Activated CD4-positive, CD25-positive, alpha-beta regulatory T cell (primary cell): ENCODE measurements at places on chromosomes 4 and X.

DNA sequence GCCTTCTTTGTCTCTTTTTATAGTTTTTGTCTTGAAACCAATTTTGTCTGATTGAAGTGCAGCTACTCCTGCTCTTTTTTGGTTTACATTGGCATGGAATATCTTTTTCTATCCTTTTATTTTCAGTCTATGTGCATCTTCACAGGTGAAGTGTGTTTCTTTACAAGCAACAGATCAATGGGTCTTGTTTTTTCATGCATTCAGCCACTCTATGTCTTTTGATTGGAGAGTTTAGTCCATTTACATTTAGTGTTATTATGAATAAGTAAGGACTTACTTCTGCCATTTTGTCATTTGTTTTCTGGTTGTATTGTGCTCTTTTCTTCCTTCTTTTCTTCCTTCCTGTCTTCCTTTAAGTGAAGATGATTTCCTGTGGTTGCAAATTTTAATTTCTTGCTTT, 224.4 kb downstream of the SLC39A8 start:
- no peak for DNase-seq

GRCh38 chr4:14967982-14968381, 34.3 kb upstream of the CPEB2 start:
- DNase-seq: no peak

DNA sequence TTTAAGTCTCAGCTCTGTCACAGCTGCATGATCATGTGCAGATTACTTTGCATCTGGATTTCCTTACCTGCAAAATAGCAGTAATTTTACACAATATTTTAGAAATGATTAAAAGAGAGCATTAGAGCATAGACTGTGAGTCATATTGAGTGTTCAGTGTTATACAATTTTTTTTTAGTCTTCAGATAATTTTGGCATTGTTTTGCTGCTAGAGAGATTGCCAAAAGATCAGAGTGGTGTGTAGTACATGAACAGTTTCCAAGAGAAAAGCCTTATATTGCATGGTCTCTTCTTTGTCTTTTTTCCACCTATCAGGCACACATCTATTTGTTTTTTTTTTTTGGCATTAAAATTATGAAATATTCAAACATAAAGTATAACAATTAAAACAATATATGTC, 209.6 kb upstream of the TLL1 start:
- no peak for DNase-seq

DNA sequence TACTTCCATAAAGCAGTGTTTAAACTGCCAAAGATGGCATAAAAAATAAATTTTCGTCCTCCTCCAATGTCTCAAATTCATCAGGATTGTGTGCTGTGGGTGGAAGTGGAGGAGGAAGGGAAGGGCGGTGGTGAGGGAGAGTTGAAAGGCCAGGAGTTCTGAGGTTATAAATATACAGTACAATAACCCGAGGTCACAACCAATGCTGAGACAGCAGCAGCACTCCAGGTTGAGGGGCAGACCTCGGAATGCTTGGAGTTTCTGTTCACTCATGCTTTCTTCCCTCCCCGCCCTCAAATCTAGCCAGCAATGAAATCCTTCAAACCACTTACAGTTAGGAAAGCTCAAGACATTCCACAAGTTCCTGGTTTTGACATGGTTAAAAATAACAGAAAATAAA, 134.0 kb upstream of the SMAD1 start:
- no peak for DNase-seq

DNA sequence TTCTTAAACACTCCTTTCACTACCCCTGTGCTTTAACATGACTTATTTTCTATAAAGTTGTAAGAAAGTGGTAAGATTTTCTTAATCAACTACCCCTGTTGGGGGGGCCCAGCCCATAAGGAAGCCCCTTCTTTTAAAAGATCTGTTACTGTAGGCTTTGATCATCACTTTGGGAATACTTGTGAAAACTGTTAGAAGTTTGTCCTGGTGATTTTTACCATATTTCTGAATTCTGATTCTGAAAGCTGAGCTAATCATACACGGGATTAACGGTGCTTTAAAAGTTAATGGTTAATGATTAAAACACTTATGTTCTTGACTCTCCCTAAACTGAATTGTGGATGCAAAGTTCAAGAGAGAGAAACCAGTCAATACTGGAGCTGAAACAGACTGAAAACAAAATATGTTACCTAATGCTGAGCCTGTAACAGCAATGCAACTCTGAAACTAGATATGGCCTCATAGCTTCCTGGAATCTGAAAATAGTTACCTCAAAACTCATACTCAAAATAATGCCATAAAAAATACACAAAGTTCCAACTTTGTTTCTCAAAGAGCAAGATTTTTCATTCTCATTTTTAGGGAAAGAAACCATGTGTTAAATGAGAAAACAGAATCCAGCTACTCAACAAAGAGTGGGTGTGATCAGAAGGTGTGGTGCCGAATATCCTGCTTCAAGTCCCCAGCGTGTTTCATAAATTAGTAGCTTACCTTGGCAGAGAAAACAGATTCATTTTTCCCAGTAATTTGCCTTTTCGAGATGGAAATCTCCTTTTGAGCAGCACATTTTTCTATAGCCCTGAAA, 31.6 kb downstream of the ADH7 start:
- DNase-seq: no peak

GRCh38 chr4:146439999-146440398, 81.7 kb downstream of the SLC10A7 start:
- DNase-seq: no peak

- no peak for DNase-seq
Measured at GRCh38 chrX:17632942-17633341, 104.4 kb upstream of the SCML1 start.

DNA sequence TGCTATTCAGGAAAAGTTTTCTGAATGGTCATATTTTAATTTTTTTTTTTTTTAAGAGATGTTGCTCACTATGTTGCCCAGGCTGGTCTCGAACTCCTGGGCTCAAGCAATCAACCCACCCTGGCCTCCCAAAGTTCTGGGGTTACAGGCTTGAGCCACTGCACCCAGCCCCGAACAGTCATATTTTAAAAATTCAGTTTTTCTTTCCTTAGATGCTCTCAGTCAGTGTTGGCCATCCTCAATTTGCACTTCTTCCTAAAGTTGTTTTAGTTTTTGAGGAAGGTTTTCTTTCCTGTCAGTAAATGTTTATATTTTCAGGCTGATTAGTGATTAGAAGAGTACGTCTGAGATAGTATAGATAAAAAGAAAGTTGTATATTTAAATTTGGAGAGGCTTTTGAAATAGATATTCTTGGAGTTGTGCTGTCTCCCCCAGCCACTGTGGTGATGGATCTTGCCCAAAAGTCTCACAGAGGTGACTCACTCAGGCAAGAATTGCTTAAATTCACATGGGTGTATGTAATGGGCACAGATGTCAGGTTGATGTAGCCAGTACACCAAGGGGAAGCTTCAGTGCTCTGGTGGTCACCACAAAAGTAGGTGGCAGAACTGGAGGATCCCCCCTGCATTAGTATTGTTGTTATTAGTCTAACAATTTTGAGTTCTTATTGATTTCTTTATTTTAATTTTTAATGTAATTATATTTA, 72.2 kb upstream of the ELOVL6 start:
- no peak for DNase-seq

GRCh38 chr4:114383721-114384120, 214.9 kb upstream of the UGT8 start:
- DNase-seq: no peak

GRCh38 chr4:38788317-38788716, 5.5 kb upstream of the TLR10 start:
- no peak for DNase-seq

DNA sequence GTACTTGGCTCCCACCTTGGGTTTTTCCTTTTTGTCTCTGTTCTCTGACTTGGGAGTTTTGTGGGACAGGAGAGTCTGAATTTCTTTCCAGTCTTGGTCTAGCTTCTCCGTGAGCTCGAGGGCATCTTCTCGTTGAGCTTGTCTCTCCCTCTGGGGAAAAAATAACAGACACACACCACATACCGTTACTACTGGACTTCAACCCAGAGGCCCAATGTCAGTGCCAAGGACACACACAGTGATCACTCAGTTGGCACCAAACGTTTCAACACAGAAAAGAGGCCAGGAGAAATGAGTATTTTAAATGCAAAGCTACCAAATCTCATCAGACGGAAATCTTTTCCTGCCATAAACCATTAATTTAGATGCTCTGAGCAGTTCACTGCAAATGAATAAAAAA, 9.7 kb downstream of the NOP14 start:
- DNase-seq: no peak

GRCh38 chr4:171035909-171036308, 777.3 kb upstream of the GALNTL6 start:
- no peak for DNase-seq

GRCh38 chrX:21905313-21905712, 35.2 kb upstream of the SMS start:
- DNase-seq: no peak

GRCh38 chr4:72864898-72865297, 204.6 kb downstream of the COX18 start:
- DNase-seq: no peak

DNA sequence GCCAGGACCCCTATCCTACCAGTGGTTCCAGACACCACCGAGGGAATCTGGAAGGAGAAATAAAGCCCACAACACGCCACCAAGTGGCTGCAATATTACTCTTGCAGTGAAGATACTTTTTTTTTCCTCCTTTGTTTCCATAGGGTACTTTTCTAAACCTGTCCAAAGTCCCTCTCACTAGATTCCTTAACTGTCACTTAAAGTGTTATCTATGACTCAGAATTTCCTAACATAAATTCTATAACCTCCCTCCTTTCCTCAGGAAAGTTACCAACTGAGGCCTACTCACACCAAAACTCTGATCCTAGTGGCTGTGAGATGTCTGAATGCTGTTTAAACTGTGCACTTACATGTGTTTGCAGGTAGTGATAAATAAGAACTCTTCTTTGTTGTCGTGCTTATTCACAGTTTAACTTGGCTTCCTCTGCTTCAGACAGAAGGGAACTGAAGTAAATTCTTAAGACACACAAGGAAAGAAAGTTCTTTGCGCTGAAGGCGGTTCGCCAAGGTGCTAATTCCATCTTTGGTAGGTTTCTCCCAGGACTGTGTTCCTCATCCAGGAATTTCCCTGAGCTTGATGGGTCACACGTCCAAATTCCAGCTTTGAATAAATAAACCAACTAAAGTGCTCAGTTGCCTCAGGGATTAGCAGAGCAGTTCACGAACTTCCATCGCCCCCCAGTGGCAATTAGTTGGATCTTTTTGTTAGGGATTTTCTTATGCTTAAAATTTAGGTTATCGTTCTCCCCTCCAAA, 10.7 kb upstream of the HCCS start:
- DNase-seq: no peak

DNA sequence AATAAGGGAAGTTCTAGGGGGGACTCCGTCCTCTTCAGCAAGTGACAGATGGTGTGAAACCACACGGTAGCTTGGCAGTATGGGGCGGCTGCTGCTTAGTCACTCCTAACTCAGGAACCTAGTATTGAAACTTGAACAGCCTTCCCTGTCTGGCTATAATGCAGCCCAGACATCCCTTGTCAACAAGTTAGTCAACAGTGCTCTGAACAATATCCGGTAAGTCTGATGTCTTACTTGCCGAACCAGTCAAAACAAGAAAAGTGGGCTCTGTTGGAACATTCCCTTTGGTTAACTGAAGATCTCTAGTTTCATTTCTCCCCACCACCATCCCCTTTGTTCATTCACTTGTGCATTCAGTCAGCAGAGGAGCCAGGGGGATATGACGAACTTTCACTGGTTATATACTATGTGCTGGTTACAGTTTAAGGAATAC, 18.7 kb upstream of the CXCL13 start:
- DNase-seq: no peak

DNA sequence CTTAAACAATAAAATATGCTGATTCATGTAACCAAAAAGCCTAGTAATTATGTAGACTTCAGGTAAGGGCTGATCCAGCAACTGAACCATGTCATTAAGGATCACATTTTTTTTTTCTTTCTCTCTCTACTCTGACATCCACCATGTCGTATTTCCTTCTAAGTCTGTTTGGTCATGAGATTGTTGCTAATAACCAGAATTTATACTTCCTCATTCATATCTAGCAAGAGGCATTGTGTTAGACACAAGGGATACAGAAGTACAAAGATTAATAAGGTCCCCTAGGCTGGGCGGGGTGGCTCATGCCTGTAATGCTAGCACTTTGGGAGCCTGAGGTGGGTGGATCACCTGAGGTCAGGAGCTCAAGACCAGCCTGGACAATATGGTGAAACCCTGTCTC, 24.1 kb downstream of the PHEX start:
- no peak for DNase-seq

DNA sequence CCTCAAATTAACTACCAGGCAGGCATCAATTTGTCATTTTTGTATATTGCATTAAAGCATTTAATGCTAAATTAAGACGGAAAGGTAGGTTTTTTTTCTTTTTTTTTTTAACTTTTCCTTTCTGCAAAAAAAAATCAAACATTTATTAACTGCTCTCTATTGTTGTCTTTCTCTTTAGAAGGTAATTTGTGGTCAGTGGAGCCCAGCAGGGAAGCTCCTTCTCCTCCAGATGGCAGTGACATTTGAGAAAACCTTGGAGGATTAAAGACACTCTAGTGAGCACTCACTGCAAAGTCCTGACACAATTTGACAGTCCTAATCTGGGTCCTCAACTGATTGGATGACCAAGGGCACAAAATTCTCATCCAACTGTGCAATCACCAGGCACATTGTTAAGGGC, 102.4 kb downstream of the SLIT2 start:
- no peak for DNase-seq

- DNase-seq: no peak
Measured at GRCh38 chr4:121299367-121299766, 81.5 kb downstream of the QRFPR start.

DNA sequence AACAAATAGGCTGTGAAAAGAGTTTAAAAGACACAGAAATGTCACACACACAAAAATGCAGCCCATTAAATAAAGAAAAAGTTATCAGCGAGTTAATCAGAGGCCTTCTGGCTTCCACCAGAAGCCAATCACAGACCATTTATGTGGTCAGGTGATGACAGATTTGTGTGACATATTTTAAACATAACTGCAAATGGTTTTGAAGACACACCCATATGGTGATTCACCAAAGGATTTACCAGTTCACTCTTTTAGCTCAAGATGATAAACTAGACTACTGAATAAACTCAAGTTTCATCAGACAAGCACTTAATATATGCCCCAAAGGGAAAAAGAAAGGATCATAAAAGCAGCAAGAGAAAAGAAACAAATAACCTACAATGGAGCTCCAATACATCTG, 181.2 kb downstream of the SPANXN4 start:
- DNase-seq: no peak

DNA sequence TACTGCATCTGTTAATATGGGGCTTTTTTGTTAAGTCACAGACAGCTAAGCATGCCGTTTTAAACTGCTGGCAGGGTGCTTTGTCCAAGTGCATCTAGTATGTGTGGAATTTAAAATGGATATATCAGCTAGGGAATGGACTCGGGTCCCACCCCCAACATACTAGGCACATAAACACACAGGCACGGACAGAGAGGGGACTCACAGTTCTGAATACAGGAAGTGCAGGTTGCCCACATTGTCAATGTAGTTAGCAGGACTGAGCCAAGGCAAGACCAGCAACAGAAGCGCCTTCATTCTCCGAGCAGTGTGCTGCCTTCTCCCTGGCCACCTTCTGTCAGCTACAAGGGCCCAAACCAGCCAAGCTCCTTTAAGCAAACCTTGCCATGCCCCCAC, 33.6 kb downstream of the LNX1 start:
- DNase-seq: no peak

GRCh38 chrX:51461053-51462044, 35.0 kb downstream of the NUDT11 start:
- DNase-seq: no peak

GRCh38 chr4:78885598-78885997, 53.6 kb downstream of the PAQR3 start:
- no peak for DNase-seq

GRCh38 chr4:93403571-93403970, 425.0 kb upstream of the ATOH1 start:
- no peak for DNase-seq
